ENCODE measurements at places on chromosomes 4 and X. TPM values are rescaled to one million over a fixed set of nuclear protein-coding genes. Genes with fewer than 3 reads are reported as not detected.

RNF128 gene
- total RNA-seq, result not detected

RHOXF2B gene
- 0.16 TPM for total RNA-seq

CACNA1F gene
- total RNA-seq, result 1.8 TPM

- peaks cover 7% of the 10 kb centered on the region for H3K4me1 ChIP-seq
- H3K4me3 ChIP-seq, result no peak overlapping the region
- H3K27ac ChIP-seq, result no peak overlapping the region
- H3K36me3 ChIP-seq, result no peaks in the 10 kb centered on the region
- DNase-seq, result no peak
These were observed 12.3 kb upstream of the SEC24D start for GRCh38 chr4:118848242-118848641.

DNA sequence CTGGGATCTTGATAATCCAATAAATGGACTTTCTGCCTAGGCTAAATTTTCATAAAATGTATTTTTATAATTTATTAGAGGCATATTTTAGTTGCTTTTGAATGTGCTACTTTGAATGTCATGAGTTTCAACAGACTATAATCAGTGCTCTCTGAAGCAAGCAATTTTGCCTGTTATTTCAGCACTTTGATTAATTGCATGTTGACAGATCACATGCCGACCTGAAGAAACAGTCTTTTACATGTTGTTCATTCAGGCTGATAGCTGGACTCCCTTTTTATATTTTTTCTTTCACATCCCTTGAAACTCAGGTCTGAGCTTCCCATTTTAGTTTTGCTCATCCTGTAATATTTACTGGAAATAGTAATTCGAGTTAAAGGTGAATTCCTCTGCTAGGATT lies 341.0 kb downstream of the NAP1L3 start:
- H3K27me3 ChIP-seq, result no peaks in the 10 kb centered on the region
- H3K4me3 ChIP-seq, result no peak overlapping the region
- no peaks in the 10 kb centered on the region for H3K36me3 ChIP-seq
- DNase-seq, result no peak
- H3K27ac ChIP-seq, result no peak overlapping the region

CTAG1A gene
- not detected for total RNA-seq

GRCh38 chr4:174135530-174135929 lies 147.9 kb downstream of the FBXO8 start:
- H3K4me3 ChIP-seq, result no peak overlapping the region
- DNase-seq, result no peak
- no peaks in the 10 kb centered on the region for H3K27me3 ChIP-seq
- no peak overlapping the region for H3K27ac ChIP-seq

DNA sequence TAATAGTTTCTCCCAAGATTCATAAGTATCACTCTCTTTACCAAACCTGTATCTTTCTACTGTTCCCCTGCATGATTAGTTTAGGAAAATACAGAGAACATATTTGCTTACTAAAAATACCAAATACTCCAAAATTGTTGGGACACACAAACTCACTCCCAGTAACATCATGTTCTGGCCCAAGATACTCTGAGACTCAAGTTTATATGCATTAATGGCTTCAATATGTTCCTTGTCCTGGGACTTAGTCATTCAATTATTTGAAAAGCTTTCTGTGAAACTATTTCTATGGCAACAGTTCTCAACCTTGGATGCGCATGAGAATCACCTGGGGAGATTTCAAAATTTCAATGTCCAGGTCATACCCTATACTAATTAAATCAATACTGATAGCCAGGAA lies 138.9 kb upstream of the PTCHD1 start:
- DNase-seq, result no peak
- H3K4me1 ChIP-seq, result no peaks in the 10 kb centered on the region
- no peak overlapping the region for H3K27ac ChIP-seq
- H3K4me3 ChIP-seq, result no peak overlapping the region

UBL4A gene
- 39.9 TPM for total RNA-seq

DNA sequence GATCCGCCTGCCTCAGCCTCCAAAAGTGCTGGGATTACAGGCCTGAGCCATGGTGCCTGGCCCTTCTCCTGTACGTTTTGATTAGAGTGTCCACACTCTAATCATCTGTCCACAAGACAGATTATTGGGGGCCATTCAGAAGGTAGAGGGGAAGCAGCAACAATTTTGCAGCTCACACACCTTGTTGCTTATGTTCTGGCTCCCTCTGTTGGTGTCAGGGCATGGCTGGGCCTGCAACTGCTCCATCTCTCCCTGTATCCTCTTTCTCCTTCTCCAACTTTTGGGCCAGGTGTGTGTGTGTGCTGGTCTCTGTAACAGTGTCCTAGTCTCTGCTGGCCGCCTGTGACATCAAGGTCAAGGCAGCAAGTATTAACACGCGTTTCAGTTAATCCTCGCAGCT lies 125.5 kb upstream of the MBNL3 start:
- no peak for DNase-seq
- H3K4me3 ChIP-seq, result no peak overlapping the region
- no peaks in the 10 kb centered on the region for H3K4me1 ChIP-seq
- no peaks in the 10 kb centered on the region for H3K27me3 ChIP-seq
- no peaks in the 10 kb centered on the region for H3K36me3 ChIP-seq

DNA sequence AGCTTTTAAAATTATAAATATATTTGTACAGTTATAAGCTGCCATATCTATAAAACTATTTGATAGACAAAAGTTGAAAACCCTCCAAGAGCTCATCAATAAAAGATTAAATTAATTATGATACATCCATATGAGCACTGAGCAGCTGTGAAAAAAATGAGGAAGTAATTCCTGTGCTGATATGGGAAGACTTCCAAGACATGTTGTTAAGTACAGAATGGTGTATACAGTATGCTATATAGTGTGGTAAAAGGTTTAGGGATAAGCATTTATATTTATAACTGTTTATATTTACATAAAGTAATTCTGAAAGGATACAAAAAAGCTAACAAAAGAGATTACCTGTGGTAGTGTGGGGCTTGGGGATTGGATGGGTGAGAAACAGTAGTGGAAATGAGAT lies 92.8 kb upstream of the BMP2K start:
- no peaks in the 10 kb centered on the region for H3K36me3 ChIP-seq
- H3K4me1 ChIP-seq, result no peaks in the 10 kb centered on the region
- H3K27me3 ChIP-seq, result peaks cover 2% of the 10 kb centered on the region
- H3K27ac ChIP-seq, result no peak overlapping the region
- DNase-seq, result no peak
- H3K4me3 ChIP-seq, result no peak overlapping the region

Measured in T-cell (primary cell).